Stimulated activated CD8-positive, alpha-beta memory T cell treated with anti-CD3 and anti-CD28 coated beads, Interleukin-15, amount 100 ng/mL, for 48 hours (primary cell): ENCODE measurements at places on chromosomes 11 and 22.

DNA sequence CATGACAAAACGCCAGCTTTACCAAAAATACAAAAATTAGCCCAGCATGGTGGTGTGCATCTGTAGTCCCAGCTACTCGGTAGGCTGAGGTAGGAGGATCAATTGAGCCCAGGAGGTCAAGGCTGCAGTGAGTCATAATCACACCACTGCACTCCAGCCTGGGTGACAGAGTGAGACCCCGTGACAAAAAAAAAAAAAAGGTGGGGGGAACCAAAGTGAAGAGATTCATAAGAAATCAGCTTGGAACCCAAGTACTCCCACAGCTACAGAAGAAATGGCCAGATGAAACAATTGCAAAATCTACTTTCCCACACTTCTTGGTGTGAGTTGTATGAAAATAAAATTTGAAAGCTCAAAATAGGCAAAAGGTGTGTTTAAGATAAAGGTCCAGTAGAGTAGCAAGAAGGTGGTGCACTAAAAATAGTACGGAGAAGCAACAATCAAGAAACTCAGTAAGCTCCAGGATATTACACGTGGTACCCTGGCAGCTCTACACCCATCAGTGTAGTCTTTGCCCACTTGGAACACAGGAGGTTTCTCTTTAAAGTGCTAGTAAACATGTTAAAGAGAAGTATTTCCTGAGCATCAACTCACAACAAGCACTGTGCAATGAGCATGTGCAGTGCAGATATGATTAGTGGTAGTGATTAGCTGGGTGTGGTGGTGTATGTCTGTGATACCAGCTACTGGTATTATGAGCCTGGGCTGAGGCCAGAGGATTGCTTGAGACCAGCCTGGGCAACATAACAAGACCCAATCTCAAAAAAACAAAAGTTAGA is 5.3 kb downstream of the HARBI1 start:
- no peak for DNase-seq

DNA sequence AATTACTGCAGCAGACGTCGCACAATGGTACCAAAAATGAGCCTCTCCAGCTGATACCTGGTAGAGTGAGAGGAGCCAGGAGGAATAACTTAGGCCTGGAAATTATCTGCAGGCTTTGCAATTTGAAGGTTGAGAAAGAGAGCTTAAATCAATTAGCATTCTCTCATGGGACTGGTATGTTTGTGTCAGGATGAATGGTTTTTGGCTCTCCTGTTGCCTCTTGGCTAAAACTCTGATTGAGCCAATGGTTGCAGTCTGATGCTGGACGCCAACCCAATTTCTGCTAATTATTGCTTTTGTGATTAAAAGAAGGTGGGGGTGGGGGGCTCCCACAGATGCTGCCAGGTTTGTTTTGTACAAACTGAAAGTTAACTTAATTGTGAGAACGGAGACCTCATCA is 12.5 kb upstream of the NELL1 start:
- DNase-seq: no peak

- DNase-seq: no peak
These were observed 455.4 kb upstream of the TENM4 start for GRCh38 chr11:79896258-79896657.

DNA sequence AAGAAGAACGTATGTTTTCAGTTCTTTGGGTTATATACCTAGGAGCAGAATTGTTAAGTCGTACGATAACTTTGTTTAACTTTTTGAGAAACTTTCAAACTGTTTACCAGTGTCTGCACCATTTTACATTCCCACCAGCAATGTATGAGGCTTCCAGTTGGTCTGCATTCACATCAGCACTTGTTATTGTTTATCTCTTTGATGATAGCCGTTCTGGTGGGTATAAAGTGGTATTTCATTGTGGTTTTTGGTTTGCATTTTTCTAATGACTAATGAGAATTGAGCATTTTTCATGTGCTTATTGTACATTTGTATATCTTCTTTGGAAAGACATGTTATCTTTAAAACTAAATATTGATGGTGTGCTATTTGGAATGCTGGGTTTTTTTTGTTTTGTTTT is 59.8 kb downstream of the KDM2A start:
- DNase-seq: no peak

- no peak for DNase-seq
These were observed 679.9 kb downstream of the OPCML start for GRCh38 chr11:132852361-132852760.

GRCh38 chr11:120929090-120929489 is 94.8 kb upstream of the TBCEL start:
- no peak for DNase-seq

DNA sequence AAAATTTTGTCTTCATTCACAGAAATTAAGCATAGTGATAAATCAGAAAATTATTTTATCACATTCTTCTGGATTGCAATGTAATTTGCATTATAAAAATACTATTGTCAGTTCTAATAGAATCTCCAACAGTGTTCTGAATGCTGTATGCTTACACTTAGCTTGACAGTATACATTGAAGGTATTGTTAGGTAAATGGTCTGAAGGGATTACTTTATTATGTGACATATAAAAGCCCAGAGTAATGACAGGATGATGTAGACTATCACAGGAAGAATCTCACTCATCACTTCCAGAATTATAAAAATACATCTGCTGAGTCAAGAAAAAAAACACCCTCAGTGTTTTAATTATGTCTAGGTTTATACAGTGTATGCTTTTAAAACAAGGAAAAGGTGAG is 1532.5 kb upstream of the RAG2 start:
- no peak for DNase-seq

- no peak for DNase-seq
These were observed 372.7 kb upstream of the TENM4 start for GRCh38 chr11:79813551-79813950.

- DNase-seq: no peak
These were observed 41.9 kb downstream of the BCR start for GRCh38 chr22:23222033-23222792.

DNA sequence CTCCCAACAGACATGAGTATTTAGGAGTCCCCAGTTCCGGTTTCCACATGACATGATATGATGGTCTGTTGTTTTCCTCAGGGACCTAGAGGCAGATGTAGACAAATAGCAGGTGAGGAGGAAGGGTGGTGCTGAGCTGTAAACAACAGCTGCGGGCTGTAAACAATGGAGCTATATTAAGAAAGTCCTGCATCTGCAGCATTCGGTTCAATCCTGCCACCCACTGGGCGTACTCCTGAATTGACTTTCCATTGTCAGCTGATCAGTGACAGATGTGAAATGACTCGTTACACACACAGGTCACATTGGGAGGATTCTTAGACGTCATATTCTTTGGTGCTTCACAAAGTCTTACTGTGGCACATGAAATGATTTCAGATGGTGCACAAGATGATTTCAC is 26.8 kb upstream of the RAG1 start:
- DNase-seq: peak; percentile 3

GRCh38 chr11:71248656-71249055 is 3.7 kb downstream of the SHANK2 start:
- DNase-seq: no peak

DNA sequence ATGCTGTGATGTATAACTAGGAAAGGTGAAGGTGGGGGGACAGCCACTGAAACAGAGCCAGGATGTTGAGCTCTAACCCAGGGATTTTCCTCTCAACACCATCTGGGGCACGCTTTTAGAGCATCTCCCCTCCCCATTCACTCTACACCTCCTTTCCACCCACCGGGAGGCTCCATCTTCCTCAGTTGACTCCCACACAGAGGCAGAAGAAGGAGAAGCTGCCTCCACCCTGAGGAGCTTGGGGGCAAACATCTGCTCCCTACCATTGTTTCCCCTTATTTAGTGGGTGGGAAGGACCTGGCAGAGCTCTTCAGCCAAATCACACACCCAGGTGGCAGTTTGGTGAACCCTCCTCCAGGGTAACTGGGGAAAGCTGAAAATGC is 50.0 kb upstream of the ADA2 start:
- DNase-seq: no peak

DNA sequence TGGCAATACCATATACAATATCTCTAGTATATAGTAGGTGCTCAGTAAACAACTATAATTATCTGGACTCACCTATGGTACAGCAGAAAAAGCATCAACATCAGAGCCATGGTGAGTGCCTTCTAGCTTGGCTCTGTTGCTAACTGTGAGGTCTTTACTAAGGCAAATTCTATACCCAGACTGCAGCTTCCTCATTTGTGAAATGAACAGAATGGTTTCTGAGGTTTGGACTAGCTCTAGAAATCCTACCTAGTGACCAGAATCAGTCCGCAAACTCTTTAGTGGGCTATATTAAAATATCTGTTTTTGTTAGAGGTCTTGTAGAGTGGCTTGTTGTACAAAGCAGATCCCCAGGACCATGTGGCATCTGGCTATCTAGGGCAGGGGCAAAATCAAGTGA is 3.7 kb downstream of the MS4A1 start:
- no peak for DNase-seq

- no peak for DNase-seq
These were observed 764.2 kb downstream of the BRD1 start for GRCh38 chr22:49063545-49063890.

DNA sequence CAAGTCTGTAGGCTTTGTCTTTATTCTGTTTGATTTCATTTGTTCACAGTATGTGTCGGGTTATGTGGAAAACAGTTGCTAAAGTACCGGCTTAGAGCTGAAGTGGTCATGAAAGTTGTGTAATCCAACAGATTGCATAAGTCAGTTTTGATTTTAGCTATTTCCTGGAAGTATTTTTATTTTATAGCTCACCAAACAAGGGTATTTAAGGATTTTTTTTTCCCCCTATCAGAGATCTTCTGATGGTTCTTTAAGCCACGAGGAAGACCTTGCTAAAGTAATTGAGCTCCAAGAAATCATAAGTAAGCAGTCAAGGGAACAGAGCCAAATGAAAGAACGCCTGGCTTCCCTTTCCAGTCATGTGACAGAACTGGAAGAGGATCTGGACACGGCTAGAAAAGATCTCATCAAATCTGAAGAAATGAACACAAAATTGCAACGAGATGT is 55.9 kb downstream of the PPFIA1 start:
- no peak for DNase-seq

DNA sequence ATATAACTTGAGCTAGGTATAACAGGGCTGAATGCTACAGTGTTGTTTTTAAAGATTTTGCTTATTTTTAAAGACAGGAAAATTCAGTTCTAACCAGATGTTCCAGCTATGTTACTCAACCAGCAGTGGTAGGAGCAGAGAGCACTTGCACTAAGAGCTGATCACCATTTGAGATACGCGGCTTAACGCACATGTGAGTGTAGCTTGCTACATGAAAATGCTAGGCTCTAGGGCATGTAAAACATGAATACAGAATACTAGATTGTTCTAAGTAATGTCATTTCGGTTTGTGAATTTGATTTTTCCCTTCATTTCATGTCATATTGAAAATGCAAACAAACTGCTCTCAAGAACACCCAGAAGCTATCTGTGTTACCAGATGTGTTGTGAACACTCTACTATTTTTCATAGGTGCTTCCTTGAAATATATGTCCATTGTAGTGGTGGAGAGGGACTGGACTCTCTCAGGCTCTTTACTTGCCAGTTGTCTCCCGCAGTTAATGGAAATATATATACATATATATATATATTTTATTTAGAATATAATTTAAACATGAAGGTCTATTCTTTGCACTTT is 10.8 kb upstream of the TECTA start:
- DNase-seq: no peak

DNA sequence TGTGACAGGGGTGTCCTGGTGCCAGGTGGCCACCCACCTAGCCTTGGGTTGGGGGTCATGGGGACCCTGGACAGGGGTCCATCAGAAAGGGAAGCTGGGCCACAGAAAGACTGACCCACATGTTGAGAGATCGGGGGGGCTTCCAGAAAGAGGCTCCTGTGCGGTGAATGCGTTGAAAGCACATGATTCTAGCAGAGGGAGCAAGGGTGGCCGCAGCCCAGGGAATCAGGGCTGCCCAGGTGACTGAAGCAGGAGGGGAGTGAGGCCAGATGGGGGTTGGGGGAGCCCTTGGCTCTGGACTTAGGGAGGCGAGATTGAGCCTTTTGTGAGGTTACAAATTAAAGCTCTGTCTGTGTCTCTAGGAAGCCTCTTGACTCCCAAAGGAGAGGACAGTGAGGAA is 80.7 kb downstream of the MORC2 start:
- no peak for DNase-seq

DNA sequence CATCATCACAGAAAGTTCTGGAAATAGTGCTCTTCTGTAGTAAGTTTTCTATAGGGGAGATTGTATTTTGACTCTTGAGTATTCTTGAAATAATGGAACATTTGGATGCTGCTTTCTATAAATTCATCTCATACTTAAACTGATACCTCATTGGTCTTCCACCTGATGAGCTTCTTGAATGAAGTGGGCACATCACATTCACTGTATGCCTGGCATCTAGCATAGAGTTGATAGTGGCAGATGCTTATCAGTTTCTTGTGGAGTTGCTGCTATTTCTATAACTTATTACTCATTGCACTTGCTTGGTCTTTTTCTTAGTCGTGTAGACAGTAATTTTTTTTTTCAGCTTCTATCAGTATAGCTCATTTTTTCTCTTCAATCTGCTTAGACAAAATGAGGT is 5.4 kb downstream of the ATXN10 start:
- no peak for DNase-seq

DNA sequence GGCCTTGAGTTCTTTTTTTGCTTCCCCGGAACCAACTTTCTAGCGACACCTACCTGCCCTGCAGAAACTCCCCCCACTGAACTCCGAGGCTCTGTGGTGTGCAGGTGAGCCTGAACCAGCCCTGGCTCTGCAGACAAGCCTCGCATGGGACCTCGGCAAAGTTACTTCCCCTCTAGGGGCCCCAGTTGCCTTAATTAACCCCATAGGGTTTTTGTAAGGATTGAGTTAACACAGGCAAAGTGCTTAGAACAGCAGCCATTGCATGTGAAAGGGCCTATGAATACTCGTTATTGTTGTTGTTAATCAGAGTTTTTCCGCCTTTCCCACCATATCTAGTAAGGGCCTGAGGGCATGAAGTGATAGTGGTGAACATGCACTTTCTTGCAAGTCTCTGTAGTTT is 12.6 kb upstream of the SYT13 start:
- no peak for DNase-seq

DNA sequence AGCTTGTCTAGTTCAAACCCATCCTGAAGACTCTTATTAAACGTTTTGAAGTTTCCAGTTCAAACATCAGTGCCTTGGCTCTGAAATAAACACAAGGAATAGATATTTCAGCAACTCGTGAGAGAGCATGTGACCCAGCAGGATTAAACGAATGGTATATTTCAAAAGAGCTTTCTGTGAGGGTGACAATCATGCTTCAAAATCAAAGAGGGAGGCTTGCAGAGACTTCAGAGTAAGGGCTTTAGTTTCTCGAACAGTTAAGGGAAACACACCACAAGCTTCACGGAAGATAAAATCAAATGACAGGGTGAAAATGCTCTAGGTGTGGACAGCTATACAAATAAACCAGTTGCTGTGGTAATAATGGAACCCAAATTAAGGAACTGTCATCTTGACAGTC is 1.4 kb downstream of the HPS4 start:
- no peak for DNase-seq

DNA sequence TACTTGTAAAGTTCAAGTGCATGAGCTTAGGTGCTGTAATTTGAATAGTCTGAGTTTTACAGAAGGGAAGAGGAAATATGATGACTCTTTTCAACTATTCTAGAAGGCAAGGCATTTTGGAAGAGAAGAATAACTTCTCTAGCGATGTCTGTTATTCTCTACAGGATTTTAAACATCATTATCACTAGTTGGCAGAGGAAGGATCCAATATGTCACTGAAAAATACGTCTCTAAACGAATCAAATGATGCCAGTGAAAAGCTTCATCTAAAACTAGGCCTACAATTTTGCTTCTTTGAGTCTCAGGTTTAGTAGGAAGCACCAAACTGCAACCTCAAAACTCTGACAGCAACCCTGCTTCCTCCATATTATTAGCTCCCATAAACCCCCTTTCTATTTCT is 581.4 kb downstream of the DLG2 start:
- DNase-seq: no peak
